NT2/D1 (cell line): ENCODE measurements at places on chromosomes 2 and 18.

- DNase-seq = no peak
These were observed 83.1 kb downstream of the CDC42EP3 start for GRCh38 chr2:37588316-37588777.

DNA sequence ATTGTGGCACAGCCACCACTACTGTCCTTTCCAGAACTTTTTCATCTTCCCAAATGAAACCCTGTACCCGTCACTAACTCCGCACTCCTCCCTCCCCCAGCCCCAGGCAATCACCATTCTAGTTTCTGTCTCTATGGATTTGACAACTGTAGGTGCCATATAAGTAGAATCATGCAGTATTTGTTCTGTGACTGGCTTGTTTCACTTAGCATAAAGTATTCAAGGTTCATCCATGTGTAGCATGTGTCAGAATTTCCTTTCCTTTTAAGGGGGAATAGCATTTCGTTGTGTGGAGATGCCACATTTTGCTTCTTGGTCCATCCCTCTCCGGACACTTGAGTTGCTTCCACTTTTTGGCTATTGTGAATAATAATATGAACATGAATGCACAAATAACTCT, 842 bp upstream of the CKAP2L start:
- DNase-seq = no peak

- no peak for DNase-seq
These were observed 22.8 kb downstream of the NPC1 start for GRCh38 chr18:23563377-23564043.

- DNase-seq = no peak
These were observed 67.5 kb downstream of the COPS8 start for GRCh38 chr2:237153181-237153580.

GRCh38 chr2:165985120-165985519, 31.5 kb upstream of the TTC21B start:
- DNase-seq = no peak

DNA sequence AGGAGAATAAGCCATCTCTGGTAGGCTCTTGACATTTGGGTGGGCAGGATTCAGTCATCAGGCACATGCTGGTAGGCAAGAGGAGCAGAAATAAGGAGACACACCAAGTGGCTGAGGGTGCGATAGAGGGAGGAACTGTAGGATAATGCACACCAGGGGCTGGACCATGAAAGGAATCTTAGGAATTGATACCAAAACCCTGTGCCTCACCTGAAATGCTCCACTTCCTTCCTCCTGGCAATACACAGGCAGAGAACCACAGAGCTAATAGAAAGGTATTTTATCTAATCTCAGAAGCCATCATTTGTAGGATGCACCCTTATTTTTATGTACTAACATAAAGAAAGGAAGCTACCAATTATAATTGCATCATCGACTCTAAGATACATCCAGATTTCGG, 4.4 kb upstream of the CYP1B1 start:
- no peak for DNase-seq

DNA sequence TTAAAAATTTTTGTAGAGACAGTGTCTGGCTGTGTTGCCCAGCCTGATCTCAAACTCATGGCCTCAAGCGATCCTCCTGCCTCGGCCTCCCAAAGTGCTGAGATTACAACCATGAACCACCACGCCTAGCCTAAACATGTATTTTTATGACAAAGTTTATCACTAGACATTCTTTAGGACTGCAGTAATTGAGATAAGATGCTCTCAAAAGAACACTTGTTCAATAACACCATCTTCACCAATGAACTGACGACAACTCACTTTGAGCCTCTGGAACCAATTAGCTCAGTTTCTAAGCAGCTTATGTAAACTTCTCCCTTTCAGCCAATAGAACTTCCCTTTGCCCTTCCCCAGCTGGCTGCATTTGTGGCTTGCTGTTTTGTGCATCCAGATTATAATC, 15.3 kb upstream of the PPP4R1 start:
- DNase-seq = no peak

DNA sequence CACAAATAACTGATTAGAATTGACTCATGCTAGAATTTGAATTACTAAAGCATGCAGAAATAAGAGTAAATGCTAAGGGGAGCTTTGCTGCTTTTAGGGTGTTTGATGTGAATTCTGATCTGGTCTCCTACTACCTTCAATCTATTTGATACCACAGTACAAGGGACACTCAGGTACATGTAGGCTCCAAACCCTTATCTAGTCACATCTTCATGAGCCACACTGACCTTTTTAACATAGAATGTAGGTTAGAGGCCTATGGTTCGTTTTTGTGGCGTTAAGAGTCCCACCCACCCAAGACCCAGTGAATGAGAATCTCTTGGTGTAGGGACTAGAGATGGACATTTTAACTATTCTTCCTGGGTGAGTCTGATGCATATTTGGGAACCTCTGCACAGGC, 65.7 kb downstream of the PLCL1 start:
- DNase-seq = no peak

DNA sequence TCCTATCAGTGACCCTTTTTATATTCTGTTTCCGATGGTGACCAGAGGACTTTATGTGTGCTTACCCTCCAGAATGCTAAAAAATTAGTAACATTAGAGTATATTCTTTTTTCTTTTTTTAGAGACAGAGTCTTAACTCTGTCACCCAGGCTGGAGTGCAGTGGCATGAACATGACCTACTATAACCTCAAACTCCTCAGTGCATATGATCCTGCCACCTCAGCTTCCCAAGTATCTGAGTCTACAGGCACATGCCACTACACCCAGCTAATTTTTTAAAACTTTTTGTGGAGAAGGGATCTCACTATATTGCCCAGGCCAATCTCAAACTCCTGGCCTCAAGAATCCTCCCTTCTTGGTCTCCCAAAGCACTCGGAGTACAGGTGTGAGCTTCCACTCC, 74.6 kb downstream of the MALT1 start:
- no peak for DNase-seq

DNA sequence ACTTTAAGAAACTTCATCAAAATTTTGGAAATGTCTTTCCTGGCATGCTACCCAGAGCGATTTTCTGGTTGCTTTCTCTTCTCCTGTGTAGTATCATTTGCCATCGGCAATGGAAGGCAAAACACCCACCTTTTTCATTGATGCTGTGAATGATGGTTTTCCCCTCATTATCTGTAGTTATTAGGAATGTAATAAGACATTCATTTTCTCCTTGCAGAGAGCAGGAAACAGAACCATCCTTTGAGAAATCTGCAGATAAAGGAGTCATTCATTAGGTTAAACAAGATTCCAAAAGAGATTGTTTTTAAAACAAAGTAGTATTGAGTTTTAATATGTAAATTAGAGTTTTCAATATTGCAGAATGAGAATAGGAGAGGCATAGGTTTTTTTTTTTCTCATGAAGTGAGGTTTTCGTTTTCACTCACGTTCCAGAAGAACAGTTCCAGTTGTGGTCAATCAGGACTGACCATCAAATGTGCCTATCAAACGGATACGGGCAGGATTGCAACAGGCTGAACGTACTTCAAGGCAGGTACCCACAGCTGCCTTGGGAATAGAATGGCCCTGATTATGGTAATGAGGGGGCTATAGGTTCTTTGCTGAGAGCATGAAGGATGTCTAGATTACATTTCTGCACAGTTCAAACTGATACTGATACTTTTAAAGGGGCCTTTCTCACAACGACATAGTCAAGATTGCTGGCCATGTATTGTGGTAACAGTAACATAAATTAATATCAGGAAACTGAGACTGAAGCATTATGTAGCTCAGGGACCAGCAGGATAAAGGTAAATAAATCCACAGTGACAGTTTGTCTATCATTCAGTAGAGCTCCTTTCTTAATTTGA, 49.8 kb upstream of the PLA2R1 start:
- DNase-seq = no peak

GRCh38 chr2:152221839-152222238, 46.3 kb upstream of the STAM2 start:
- DNase-seq = no peak
